Vagina (tissue), 2 donors: ENCODE measurements at places on chromosomes 2 and 18. TPM values are rescaled to one million over a fixed set of nuclear protein-coding genes. Genes with fewer than 3 reads are reported as not detected.

Gene IL1RN
- 253 TPM for total RNA-seq

Gene DES
- 883 TPM for total RNA-seq

- H3K4me1 ChIP-seq = no peaks in the 10 kb centered on the region
- no peak overlapping the region for H3K4me3 ChIP-seq
Observed at GRCh38 chr18:67845035-67845434, 328.5 kb upstream of the DSEL start.

GRCh38 chr2:145036421-145037011, 516.6 kb upstream of the ZEB2 start:
- DNase-seq = no peak
- H3K4me1 ChIP-seq = no peaks in the 10 kb centered on the region
- no peaks in the 10 kb centered on the region for H3K36me3 ChIP-seq
- H3K27me3 ChIP-seq = no peaks in the 10 kb centered on the region
- peak overlapping the region; percentile 34 for H3K27ac ChIP-seq

DNA sequence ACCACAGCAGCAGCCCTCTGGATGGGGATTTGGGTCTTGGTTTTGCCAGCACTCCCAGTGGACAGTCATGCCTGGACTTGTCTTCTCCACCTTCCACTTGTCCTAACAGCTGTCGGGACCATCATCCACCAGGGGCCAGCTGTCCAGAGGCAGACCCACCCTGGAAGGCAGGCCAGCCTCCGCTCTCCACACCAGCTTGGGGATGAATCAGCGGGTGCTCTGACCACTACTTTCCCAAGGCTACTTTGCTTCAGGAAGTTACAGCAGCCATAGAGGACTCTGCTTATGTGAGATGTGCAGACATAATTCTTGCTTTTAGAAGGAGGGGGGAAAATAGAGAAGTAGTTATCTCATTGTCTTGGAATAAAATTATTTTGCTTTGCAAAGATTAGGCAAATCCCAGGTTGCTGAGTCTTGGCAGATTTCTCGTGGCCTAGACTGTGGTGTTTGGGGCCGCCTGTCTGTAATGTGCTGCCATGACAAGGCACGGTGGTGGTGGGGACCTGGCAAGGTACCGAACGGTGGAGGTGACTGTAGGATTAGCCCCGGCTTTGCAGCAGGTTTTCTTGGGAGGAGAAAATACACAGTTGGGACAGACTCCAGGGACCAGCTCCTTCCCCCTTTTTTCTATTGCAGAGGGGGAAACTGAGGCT, 148.7 kb downstream of the AGAP1 start:
- no peaks in the 10 kb centered on the region for H3K36me3 ChIP-seq
- H3K27me3 ChIP-seq = no peaks in the 10 kb centered on the region
- H3K4me1 ChIP-seq = peaks cover 46% of the 10 kb centered on the region
- DNase-seq = no peak

GRCh38 chr2:96888072-96889011, 18.5 kb upstream of the SEMA4C start:
- H3K4me1 ChIP-seq = peaks cover 85% of the 10 kb centered on the region
- no peaks in the 10 kb centered on the region for H3K36me3 ChIP-seq
- DNase-seq = no peak
- no peaks in the 10 kb centered on the region for H3K27me3 ChIP-seq
- H3K27ac ChIP-seq = peak overlapping the region; percentile 84

Gene ST8SIA5
- total RNA-seq = not detected

DNA sequence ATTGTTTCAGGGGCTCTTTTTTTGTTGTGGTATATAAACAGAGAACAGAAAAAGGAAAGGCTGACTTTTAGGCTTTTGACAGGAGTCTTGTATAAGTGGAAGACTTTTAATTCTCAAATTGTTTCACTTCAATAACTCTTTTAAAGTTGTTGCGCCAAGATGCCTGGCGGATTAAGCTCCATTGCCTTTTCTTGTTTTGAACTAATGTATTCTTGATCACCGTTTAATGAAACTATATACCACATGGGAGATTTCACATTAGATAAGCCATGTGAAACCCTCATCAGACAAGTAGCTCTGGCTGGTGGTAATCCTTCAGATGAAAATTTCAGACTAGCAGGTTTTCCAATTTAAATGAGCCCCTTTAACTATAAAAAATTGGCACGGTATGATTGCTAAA, 257.4 kb downstream of the CCDC178 start:
- DNase-seq = no peak
- H3K4me1 ChIP-seq = no peaks in the 10 kb centered on the region
- H3K4me3 ChIP-seq = no peak overlapping the region
- no peaks in the 10 kb centered on the region for H3K36me3 ChIP-seq
- H3K27me3 ChIP-seq = no peaks in the 10 kb centered on the region
